ENCODE measurements at places on chromosomes 4 and X. TPM values are rescaled to one million over a fixed set of nuclear protein-coding genes. Genes with fewer than 3 reads are reported as not detected.

The TLR2 gene
- total RNA-seq = 5.0 TPM

GRCh38 chr4:3041192-3042142 is 32.9 kb downstream of the HTT-AS start:
- peak; percentile 66 for DNase-seq

DNA sequence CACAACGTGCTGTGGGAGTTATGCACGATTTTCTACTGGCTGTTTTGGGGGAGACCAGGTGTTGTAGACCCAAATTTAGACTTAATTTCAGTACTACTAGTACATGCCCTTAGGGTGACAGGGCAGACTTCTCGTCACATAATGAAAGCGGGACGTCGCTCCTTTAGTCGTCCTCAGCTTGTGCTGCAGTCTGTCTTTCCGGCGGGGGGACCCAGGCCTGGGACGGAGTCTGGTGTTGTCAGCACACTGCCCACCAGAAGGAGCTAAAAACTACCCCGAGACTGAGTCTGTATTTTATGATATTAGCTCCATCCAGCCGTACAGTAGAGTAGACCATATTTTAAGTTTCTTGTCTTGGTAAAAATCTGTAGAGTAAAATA is 35.5 kb downstream of the NOP14 start:
- DNase-seq = peak; percentile 39

DNA sequence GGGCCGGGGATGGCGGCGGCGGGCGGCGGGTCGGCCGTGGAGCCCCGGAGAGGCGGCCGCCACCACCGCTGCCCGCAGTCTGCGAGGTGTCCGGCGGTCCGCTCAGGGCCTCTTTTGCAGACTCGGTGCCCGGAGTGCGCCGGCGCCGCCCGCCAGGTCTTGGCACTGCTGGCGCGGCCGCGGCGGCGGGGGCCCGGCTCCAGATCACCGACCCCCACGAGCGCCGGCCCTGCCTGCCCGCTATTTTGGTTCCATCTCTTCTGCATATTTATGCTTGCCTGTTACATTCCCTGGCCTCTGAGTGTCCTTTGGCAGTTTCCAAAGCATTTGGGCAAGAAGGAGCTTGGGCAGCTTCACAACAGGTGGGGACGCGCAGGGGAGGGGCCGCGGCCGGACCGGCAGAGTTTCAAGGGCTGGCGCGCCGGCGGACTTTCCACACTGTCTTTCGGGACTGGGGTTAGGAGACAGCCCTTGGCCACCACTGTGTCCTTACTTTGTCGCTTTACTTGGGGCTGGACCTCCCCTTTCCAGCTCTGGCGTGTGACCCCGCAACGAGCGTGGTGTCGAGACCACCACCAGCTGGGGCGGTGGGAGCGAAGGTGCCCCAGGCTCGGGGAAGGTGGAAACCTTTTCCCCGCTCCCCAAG is 668 bp upstream of the TAPT1 start:
- DNase-seq = peak; percentile 75

- DNase-seq = no peak
Measured at GRCh38 chr4:137541876-137542646, 9.8 kb upstream of the PCDH18 start.

The CENPVL2 gene
- not detected for total RNA-seq

The NPNT gene
- 2.0 TPM for total RNA-seq

- DNase-seq = no peak
Measured at GRCh38 chr4:176753049-176753448, 39.7 kb downstream of the VEGFC start.

The PCDH18 gene
- total RNA-seq = 1.3 TPM

DNA sequence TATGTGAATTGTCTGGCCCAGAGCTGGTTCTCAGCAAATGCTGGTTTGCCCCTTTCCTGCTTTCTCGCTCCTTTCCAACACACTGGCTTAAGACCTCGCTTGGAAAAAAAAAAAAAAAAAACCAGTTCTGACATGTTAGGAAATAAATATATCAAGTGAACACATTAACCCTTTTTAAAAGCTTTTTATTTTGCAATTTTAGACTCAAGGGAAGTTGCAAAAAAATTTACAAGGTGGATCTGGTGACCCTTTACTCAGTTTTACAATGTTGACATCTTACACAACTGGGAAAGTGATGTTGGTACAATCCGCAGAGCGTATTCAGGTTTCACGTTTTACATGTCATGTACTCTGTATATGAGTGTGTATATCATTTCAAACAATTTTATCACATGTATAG is 100.1 kb downstream of the RTL5 start:
- no peak for DNase-seq

The RHOH gene
- 0.70 TPM for total RNA-seq

GRCh38 chr4:169619518-169619957 is 840 bp upstream of the CLCN3 start:
- DNase-seq = peak; percentile 62

DNA sequence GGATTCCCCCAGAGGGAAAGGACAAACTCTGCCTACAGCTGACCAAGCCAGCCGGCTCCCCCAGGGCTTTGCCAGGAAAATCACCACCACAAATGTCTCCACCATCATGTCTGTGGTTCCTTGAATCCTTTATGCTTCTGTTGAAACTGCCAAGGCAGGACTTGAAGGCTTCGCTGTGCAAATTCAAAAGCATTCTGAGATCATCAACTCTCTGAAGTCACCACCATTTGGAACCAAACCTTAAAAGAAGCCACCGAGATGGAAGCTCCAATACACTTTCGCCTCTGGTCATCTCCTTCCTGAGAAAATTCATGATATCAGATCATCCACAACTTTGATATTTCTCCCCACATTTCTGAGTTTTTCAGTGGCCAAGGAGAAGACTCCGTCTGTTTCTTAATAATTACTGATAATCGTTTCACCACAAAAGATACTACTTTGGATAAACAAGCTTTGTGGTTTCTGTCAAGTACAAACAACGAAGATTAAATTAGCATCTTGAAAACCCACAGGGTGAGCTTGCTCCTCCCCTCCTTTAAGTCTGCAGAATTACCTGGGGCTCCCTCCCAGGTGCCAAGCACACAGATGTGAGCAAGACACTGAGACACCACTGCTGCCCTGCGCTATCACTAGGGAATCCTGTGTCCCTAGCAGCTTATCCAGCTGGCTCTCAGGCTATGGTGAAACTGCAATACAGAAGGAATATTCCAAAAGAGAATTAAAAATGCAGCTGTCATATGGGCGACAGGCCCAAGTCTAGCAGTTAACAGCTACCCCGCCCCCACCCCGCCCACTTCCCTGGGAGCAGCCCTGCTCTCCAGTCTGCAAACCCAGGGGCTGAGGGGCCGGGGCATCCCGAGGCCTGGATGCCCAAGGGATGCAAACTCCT is 125.0 kb upstream of the TBL1X start:
- DNase-seq = no peak

DNA sequence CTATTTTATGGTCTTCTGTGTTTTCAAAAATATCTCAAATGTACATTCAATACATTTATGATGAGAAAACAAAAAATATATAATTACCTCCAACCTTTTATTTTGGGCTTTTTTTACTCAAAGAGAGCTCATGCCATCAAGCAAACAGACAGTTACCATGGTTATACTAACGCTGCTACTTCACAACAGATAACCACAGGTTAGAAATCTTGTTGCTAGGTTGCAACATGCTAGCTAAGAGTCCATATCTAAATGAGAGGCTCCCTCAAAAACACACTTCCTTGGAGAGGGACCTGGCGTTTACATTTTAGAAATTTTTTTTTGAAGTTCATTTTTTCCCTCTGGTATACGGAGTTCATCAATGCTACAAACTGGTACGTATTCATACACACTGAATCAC is 44.3 kb downstream of the TBC1D9 start:
- no peak for DNase-seq

DNA sequence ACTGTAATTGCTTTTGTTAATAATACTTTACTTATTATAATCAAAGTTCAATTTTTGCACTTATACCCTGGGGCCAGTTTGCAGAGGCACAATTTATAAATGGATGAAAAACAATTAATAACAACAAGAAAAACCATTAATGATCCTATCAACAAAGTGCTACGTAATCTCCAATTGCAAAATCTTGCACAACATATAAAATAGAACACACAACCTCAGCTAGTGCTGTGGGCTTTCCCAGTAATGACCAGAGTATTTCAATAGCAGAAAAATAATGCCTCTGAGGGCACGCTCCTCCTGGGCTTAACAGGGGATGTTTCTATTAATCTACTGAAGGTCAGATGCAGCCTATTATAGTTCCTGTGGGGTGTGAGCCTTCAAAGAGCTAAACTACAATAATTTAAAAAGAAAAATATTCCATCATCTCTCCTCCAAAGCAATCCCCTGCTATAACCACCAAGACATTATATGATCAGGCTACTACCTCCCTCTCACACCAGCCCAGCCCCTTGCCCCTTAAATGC is 508.5 kb upstream of the SLIT2 start:
- no peak for DNase-seq

GRCh38 chrX:111288841-111289240 is 18.6 kb upstream of the CAPN6 start:
- DNase-seq = no peak

DNA sequence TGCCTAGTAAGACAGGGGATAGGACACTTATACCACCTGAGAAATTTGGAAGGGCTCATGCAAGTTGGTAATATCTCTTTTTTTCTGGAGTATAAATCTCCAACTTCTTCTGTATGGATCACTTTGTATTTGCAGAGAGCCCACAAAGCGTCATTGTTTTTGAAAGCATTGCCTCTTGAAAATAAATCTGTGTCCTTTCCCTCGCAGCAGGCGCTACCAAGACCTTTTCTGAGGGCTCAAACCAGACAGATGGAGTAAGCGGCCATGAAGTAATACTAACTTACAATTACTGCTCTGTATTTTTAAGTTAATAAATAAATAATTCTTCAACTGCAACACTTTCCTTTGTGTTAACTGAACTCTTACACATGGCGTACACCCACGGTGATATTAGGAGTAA is 56.0 kb upstream of the FBXW7 start:
- DNase-seq = no peak

GRCh38 chr4:24770032-24770584 is 25.3 kb upstream of the SOD3 start:
- no peak for DNase-seq

DNA sequence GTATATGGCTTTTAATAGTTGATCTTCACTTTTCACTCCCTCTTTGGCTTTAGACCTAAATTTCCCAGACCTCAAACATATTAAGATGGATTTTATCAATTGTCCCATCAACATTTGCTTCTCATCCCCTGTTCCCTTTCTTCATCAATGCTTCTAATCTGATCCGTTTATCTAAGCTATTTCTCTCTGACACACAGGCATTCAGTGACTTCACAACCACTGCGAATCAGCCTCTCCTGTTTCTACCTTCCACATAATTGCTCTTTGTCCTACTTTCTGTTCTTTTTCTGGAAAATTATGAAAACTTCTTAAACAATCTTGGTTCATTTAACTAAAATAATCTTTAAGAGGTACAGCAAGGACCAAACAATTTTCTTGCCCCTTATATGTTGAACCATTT is 115.2 kb downstream of the GLRA3 start:
- DNase-seq = no peak

- DNase-seq = no peak
Measured at GRCh38 chr4:10639100-10639499, 45.5 kb downstream of the CLNK start.

The NUDT9 gene
- 21.4 TPM for total RNA-seq

- peak; percentile 48 for DNase-seq
Measured at GRCh38 chr4:77193511-77194102, 36.6 kb downstream of the CCNG2 start.

DNA sequence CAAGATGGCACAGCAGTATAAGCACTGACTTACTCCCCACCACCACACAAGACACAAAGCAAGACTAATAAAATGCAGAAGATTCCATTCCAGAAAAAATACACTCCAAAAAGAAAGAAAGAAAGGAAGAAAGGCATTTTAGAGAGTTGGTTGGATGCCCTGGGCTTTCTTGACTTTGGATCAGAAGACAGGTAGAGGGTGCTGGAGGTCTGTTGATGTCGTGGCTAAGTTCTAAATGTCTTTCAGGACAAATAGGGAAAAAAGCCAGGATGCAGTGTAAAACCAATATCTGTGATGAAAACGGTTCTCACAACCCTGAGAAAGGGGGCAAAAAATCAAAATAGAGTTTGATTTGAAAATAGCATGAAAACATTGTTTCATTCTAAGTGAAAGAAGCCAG is 555.2 kb upstream of the PRKX start:
- DNase-seq = no peak

DNA sequence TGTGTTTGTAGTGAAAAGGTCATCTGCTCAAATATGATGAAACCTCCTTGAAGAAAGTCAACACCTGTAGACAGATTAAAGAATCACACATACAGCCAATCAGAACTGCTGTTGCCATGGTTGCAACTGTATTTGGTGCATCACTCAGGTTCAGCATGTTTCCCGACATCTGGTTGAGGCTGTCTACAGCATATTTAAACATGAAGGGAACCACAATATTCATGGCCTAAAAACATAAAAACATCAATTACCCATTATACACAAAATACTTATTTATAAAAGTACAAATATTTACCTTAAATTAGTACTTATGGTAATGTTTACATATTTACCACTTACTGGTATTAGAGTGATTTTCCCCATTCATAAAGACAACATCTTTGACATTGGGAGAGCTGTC is 79.7 kb downstream of the ABCB7 start:
- DNase-seq = no peak

DNA sequence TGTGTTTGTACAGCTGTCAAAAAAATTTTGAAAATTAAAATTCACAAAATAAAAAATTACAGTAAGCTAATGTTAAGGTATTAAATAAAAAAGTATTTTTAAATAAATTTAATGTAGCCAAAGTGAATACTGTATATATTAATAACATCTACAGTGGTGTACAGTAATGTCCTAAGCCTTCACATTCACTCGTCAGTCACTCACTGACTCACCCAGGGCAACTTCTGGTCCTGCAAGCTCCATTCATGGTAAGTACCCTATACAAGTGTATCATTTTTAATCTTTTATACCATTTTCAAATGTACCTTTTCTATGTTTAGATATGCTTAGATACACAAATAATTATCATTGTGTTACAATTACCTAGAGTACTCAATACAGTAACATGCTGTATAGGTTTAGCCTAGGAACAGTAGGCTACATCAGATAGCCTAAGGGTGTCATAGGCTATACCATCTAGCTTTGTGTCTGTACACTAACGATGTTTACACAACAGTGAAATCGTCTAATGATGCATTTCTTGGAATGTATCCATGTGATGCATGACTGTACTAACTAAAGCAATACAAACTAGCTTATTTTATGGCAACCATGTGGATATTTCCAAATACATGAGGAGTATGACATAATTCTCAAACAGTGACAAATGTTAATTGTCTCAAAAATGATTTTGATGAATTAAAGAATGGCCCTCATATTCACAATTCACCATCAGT is 13.7 kb downstream of the DDX60 start:
- no peak for DNase-seq

DNA sequence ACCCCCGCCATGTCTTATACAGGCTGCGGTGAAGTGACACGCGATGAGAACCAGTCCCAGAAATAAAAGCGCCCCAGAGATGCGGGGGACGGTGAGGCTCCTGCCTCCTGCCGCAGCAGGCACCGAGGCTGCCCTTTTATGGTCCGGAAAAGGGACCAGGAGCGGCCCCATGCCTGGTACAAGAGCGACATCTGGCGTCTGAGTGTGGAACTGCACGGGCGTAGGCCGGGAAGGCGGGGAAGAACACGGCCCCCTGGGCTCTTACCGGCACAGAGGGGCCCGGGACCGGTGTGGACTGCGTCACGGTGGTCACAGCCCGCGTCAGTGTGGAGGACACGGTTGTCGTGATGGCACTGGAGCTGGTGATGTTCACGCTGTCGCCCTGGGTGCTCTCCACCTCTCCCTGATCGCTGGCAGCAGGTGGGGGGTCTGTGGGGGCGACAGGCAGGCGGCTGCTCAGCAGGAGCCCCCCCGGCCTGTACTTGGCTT is 8.9 kb upstream of the RENBP start:
- no peak for DNase-seq

- DNase-seq = no peak
Measured at GRCh38 chrX:51931566-51932150, 38.2 kb downstream of the MAGED1 start.

The GAGE12H gene
- not detected for total RNA-seq

The ZCCHC18 gene
- not detected for total RNA-seq

Data from left lobe of liver (tissue), 2 donors.